ENCODE measurements at places on chromosomes 13 and 19.

GRCh38 chr13:99308471-99309087, 1.4 kb upstream of the GPR183 start:
- H3K4me1 ChIP-seq: peaks cover 59% of the 10 kb centered on the region
- H3K27me3 ChIP-seq: no peaks in the 10 kb centered on the region
- peak overlapping the region; percentile 99 for H3K4me3 ChIP-seq
- peak overlapping the region; percentile 98 for H3K27ac ChIP-seq
- H3K36me3 ChIP-seq: peaks cover 19% of the 10 kb centered on the region

DNA sequence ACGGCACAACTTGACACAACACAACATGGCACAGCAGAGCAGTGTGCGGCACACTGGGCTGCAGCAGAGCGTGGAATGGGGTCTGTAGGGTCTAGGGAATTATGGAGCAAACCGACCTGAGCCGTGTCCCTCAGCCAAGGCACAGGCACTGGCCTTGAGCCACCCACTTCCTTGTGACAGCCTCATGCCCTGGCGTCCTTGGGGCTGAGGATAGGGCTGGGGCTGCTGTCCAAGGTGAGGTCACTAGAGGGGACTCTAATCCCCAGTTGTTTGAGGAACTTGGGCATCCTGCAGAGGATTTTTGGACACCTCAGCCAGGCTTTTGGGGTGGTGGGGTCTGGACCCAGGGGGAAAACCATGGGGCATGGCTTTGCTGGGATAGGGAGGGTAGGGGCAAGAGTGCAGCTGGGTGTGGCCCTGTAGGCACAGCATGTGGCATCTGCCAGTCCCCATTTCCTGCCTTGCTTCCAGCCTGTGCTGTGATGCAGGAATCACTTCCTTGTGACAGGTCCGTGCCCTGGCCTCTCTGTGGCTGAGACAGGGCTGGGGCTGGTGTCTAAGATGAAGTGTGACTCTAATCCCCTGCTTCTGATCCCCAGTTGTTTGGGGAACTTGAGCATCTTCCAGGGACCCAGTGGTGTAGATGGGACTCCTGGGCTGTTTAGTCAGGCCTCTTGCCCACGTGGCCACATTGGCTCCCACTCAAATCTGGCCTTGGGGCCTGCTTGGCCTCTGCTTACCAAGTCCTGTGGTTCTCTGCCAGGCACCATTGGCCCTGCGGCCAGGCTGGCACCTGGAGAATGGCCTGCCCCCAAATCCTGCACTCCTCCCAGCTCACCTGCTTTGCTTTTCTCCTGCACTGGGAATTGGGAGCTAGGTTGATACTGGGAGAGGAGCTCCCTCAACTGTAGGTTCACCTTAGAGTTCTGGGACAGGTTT, 78.5 kb downstream of the SCGB2B2 start:
- DNase-seq: no peak
- H3K36me3 ChIP-seq: no peaks in the 10 kb centered on the region
- H3K27ac ChIP-seq: no peak overlapping the region
- no peaks in the 10 kb centered on the region for H3K4me1 ChIP-seq
- H3K27me3 ChIP-seq: no peaks in the 10 kb centered on the region

- H3K36me3 ChIP-seq: no peaks in the 10 kb centered on the region
- H3K4me1 ChIP-seq: no peaks in the 10 kb centered on the region
- no peak overlapping the region for H3K27ac ChIP-seq
- no peak for DNase-seq
- H3K27me3 ChIP-seq: no peaks in the 10 kb centered on the region
Observed at GRCh38 chr13:64289702-64290101, 2874.1 kb upstream of the PCDH20 start.

DNA sequence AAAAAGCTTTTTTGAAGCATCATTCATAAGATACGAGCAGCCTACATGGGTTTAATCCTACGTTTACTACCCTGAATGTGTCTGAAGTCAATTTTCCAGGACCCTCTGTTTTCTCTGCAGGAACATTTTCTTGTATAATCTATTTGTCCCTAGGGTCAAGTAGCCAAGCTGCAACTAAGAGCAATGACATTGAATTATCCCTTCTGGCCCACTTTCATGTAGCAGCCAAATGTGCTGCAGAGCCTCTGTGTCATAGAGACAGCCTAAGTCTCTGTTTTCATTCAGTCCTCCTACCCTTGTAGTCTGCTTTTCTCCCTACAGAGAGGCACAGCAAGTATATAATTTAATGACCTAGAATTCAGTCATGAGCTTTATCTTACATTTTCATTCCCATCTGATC, 82.1 kb downstream of the ZAR1L start:
- no peaks in the 10 kb centered on the region for H3K27me3 ChIP-seq
- DNase-seq: no peak
- H3K27ac ChIP-seq: peak overlapping the region; percentile 67
- no peak overlapping the region for H3K4me3 ChIP-seq

DNA sequence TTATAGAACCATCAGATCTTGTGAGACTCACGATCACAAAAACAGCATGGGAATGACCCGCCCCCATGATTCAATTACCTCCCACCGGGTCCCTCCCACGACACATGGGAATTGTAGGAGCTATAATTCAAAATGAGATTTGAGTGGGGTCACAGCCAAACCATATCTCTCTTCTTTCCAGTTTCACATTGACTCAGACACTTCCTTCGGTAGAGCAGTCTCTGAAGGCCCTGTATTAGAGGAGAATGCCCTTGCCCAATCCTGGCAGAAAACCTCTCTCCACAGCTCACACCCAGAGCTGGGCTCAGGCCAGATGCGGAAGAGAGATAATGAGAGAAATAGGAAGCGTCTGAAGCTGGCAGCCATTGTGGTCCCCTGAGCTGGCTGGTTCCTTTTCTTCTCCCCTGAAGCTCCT, 72.4 kb upstream of the CLDN10 start:
- H3K27ac ChIP-seq: no peak overlapping the region
- peaks cover 5% of the 10 kb centered on the region for H3K4me1 ChIP-seq

GRCh38 chr19:39115105-39115847, 10.3 kb upstream of the PAK4 start:
- H3K4me1 ChIP-seq: peaks cover 7% of the 10 kb centered on the region
- H3K4me3 ChIP-seq: no peak overlapping the region
- H3K36me3 ChIP-seq: no peaks in the 10 kb centered on the region
- H3K27ac ChIP-seq: no peak overlapping the region
- peaks cover 5% of the 10 kb centered on the region for H3K27me3 ChIP-seq
- DNase-seq: no peak

- DNase-seq: no peak
- H3K27me3 ChIP-seq: no peaks in the 10 kb centered on the region
- H3K36me3 ChIP-seq: no peaks in the 10 kb centered on the region
- H3K4me1 ChIP-seq: no peaks in the 10 kb centered on the region
- no peak overlapping the region for H3K4me3 ChIP-seq
Observed at GRCh38 chr13:67351114-67351513, 121.0 kb upstream of the PCDH9 start.

GRCh38 chr13:97185291-97185690, 36.8 kb upstream of the MBNL2 start:
- H3K36me3 ChIP-seq: no peaks in the 10 kb centered on the region
- peaks cover 19% of the 10 kb centered on the region for H3K27me3 ChIP-seq
- H3K27ac ChIP-seq: no peak overlapping the region
- H3K4me1 ChIP-seq: peaks cover 11% of the 10 kb centered on the region
- no peak for DNase-seq

DNA sequence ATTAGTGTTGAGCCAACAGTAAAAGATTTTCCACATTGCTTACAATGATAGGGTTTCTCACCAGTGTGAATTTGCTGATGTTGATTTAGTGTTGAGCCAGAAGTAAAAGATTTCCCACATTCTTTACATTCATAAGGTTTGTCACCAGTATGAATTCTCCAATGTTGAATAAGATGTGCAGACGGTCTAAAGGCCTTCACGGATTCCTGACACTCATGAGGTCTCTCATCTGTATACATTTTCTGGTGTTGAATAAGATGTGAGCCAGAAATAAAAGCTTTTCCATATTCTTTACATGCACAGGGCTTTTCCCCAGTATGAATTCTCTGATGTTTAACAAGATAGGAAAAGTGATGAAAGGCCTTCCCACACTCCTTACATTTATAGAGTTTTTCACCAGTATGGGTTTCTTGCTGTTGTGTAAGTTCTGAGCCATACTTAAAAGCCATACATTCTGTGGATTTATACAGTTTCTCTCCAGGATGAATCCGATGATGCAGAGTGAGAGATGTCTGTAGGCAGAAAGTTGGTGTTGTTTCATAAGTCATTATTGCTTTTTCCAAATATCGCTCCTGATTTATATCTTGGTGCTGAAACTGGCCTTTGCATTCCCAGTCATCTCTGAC, 22.4 kb downstream of the ZNF850 start:
- no peak overlapping the region for H3K4me3 ChIP-seq
- H3K27ac ChIP-seq: no peak overlapping the region
- H3K4me1 ChIP-seq: no peaks in the 10 kb centered on the region
- H3K36me3 ChIP-seq: peaks cover 7% of the 10 kb centered on the region
- no peak for DNase-seq

DNA sequence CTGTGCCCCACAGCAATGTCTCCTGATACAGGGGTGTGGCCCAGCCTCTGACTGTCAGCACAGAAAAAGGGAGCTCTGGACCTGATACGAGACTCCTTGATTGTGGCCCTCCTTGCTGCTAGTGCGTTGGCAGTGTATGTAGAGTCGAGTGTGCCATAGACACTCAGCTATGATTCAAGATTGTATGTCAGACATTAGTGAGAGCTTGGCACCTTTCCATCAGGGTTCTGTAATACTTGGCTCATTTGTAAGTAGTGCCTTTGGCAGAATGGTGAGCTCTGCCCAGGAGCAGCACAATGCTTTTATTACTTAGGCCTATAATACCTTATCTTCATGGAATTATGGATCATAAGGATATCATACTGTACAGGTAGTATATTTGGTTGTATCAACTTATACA, 83.4 kb downstream of the ATP8A2 start:
- H3K4me3 ChIP-seq: no peak overlapping the region
- no peak overlapping the region for H3K27ac ChIP-seq
- no peaks in the 10 kb centered on the region for H3K4me1 ChIP-seq
- peaks cover 2% of the 10 kb centered on the region for H3K36me3 ChIP-seq
- peaks cover 53% of the 10 kb centered on the region for H3K27me3 ChIP-seq

DNA sequence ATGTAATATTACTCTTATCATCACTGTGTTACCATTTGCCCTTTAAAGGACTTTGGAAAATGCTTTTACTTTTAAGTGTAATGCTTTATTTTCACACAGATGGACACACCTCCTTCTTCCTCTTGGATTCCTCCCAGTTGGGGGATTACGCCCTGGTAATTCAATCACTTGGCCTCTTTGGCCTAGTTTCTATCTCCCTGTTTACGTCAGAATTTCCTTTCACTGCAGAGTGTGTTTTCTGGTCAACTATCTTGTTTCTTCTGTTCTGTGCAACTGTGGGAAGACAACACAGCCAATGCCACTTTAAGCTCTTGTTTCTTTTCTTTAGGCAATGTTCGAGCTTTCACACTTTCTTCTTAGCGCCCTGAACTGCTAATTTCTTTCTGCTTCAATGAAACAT, 257.3 kb upstream of the MAB21L1 start:
- H3K4me3 ChIP-seq: no peak overlapping the region
- H3K36me3 ChIP-seq: no peaks in the 10 kb centered on the region
- no peak overlapping the region for H3K27ac ChIP-seq
- no peaks in the 10 kb centered on the region for H3K4me1 ChIP-seq
- DNase-seq: no peak
- peaks cover 2% of the 10 kb centered on the region for H3K27me3 ChIP-seq

DNA sequence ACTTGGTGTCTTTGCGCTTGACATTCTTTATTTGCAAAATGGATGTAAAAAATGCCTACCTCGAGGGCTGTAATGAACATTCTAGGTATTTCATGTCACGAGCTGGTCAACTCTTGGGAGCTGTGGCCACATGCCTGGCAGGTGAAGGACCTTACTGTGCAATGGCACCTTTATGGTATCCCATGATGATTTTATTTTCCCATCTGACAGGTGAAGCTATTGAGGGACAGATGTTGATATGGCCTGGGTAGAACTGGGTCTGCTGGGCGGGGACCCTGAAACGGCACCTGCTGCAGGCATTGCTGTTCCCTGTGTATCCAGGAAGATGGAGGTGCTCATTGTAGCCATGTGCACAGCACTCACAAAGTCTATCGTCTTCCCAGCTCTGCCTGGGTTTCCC, 332.2 kb downstream of the TEX29 start:
- no peak overlapping the region for H3K27ac ChIP-seq
- no peak overlapping the region for H3K4me3 ChIP-seq
- DNase-seq: no peak

DNA sequence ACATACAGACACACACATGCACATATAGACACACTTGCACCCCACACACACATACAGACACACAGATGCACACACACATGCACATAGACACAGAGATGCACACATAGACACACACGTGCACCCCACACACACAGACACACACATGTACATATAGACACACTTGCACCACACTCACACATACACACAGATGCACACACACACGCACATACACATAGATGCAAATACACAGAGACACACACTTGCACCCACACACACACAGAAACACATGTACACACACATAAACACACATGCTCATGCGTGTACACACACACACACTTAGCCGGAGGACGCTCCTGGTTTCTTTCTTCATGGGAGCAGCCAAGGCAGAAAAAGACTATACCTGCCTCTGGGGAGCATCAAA, 10.0 kb downstream of the COL4A2 start:
- peaks cover 39% of the 10 kb centered on the region for H3K27me3 ChIP-seq
- no peak overlapping the region for H3K4me3 ChIP-seq
- no peak overlapping the region for H3K27ac ChIP-seq
- H3K4me1 ChIP-seq: peaks cover 3% of the 10 kb centered on the region
- H3K36me3 ChIP-seq: no peaks in the 10 kb centered on the region

DNA sequence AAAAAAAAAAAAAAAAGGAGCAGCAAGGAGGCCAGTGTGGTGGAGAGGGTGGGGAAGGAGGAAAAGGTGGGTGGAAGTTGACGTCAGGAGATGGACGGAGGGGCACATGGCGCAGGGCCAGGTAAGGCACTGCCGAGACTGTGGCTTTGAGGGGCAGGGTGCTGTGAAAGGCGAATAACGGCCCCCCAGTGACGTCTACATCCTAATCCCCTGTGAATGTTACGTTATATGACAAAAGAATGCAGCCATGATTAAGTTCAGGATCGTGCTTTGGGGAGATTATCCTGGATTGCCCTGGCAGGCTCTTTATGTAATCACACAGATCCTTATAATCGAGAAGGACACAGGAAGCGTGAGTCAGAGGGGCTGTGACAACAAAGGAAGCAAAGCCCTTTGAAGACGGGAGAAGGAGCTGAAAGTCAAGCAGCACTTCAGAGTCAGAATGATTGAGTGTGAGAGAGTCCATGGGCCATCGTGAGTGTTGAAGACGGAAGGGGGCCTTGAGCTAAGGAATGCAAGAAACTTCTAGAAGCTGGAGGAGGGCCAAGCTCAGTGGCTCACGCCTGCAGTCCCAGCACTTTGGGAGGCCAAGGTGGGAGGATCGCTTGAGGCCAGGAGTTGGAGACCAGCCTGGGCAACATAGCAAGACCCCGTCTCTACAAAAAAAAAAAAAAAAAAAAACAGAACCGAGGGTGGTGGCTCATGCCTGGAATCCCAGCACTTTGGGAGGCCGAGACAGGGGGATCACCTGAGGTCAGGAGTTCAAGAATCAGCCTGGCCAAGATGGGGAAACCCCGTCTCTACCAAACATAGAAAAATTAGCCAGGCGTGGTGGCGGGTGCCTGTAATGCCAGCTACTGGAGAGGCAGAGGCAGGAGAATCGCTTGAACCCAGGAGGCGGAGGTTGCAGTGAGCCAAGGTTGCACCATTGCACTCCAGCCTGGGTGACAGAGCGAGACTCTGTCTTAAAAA, 13.8 kb upstream of the CEACAM16 start:
- peaks cover 34% of the 10 kb centered on the region for H3K27me3 ChIP-seq
- H3K36me3 ChIP-seq: peaks cover 4% of the 10 kb centered on the region
- no peak overlapping the region for H3K4me3 ChIP-seq
- no peak overlapping the region for H3K27ac ChIP-seq
- DNase-seq: no peak

All from T-helper 17 cell (primary cell).